B cell (primary cell): ENCODE measurements at places on chromosomes 7 and 10.

DNA sequence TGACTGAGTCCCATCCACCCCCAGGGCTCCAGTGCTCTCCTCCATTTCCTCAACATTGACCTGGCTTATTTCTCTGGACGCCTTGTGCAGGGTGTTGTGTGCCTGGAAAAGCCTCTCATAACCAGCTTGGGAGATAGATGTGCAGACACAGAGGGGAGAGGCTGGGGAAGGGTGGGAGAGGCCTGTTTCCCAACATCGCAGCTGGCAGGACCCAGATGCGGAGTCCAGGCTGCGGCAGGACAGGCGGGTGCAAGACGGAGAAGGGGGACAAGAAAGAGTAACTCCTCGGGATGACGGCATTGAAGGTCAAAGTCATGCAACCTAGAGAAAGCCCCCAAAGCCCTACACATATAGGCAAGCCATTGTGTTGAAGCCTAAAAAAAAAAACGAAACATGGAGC is 54.1 kb upstream of the ANTXRL start:
- DNase-seq = no peak

DNA sequence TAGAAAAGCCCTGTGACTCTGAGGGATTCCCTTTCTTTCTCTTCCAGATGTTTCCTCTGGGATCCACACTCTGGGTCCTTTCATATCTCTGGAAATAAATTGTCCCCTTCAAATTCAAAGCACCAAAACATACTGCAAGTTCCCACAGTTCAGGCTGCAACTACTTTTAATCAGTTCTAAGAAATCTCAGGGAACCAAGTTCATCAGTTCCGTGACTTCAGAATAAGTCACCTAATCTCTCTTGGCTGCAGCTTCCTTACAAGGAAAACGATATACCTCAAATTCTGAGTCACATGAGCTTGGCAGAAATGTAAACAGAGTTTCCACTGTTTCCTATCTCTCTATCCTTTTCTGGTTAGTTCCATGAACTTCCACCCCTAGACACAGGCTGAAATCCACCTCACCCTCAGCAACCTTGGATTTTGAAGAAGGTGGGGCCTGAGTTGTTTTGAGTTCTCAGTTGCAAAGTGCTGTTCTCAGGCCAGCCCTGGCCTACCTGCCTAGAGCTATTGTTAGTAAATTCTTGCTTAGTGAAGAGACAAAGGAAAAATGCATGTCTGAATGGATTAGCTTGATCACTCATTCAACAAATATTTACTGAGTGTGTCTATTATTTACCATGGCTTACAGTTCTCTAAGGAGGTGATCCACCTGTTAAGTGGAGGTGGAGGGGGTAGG is 59.3 kb upstream of the IL6 start:
- DNase-seq = no peak

DNA sequence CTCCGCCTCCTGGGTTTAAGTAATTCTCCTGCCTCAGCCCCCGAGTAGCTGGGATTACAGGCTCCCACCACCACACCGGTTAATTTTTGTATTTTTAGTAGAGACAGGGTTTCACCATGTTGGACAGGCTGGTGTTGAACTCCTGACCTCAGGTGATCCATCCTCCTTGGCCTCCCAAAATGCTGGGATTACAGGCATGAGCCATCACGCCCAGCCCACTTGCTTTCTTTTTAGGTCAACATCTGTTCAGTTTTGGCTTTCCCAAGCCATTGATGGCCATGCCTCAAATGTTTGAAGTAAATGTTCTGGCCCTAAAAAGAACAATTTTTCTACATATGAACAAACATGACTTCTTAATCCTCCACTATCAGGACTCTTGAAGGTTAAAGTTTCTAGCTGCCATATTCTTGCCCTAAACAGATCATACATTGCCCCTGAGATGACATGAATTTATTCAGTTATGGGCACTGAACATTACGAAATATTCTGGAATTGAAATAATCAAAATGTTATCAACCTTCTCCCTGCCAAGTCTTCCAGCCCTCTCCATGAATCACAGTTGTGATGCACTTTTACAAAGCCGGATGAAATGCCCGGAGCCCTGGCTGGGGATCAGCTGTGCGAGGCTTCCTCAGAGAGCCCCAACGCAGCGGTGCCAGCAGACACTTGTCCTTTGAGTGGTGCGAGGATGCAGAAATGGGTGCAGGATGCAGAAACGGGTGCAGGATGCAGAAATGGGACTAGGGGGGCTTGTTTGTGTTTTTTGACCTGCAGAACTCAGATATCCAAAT is 2.9 kb downstream of the MRLN start:
- no peak for DNase-seq

DNA sequence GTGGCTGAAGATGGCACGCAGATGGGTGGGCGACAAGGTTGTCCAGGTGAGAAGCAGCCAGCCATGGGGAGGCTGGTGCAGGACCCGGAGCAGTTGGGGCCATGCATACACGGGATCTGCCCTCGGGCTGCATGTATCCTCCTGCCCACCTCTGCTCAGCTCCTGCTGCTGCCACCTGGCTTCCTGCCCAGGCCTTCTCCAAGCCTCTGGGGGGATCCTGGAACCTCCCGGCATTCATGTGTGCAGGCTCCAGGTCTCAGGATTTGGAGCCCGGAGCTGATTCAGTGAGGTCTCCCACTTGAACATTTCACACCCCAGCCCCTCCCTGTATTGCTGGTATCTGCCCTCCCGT is 27.0 kb downstream of the PDGFA start:
- no peak for DNase-seq

DNA sequence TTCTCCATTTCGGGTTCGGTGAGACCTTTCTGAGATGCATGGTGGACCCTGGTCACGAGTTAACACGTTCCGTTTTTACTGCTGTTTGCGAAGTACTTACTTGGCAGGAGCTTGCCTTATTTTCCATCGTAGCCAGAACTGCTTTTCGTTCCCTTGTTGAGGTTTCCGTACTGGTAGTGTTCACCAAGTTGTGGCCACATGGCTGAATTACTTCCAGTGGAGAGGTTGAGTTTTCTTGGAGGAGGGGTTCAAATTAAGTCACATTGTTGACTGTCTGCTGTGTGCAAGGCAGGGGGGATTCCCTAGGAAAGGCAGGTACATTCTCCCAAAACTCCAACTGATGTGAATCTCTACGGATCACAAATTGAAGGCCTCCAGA is 4.0 kb downstream of the MXI1 start:
- DNase-seq = no peak
